ENCODE measurements at places on chromosomes 1 and 21.

GRCh38 chr1:83958704-83959103 lies 40.2 kb downstream of the TTLL7 start:
- DNase-seq, result no peak

DNA sequence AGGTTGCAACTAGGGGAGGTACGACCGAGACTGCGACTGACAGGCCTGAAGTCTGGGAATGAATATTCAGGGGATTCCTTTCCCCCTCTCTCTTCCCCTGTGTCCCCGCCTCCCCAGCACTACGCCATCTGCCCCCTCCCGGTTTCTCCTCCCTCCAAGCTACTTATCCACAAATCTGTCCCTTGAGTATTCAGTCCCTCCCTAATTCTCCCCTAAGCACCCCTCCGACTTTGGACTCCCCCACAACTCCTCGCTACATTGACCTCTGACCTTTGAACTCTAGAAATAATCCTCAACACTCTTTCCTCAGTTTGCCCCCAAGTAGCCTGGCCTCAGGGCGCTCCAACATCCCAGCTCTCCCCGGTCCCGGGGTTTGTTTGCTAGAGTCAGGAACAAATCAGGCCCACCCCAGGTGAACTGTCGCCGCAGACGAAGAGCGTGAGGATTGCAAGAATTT lies 393 bp downstream of the LYSMD1 start:
- peak; percentile 80 for DNase-seq

DNA sequence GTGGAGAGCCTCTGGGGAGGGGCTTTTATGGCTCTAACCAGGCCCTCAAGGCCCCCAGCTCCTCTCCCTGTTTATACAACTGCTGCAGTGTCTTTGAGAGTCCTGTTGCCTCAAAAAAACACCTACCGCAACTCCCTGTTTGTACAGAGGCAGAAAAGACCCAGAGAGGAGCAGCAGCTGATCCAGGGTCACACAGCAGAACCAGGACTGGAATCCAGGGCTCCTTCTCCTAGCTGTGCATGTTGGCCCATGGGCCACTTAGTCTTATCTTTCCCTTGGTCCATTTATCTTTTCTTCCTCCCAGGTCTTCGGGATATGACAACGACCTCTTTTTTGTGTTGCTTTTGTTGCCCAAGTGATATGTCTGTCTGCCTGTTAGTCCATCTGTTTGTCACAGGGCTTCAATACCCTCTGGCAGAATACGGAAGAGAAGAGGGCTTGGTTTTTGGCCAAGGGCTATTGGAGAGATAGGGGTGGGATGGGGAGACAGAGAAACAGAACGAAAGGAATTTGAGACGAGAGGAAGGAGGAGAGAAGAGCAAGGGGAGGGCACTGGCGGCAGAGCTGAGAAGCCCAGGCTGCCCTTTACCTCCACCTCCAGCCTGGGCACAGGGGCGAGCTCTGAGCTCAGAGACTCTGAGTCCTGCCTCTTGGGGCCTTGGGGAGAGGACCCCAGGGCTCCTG lies 33.5 kb upstream of the WASF2 start:
- DNase-seq, result no peak

- no peak for DNase-seq
These were observed 53.9 kb downstream of the GABPA start for GRCh38 chr21:25788677-25789076.

GRCh38 chr21:45809421-45809820 lies 165.9 kb downstream of the PCBP3 start:
- no peak for DNase-seq

DNA sequence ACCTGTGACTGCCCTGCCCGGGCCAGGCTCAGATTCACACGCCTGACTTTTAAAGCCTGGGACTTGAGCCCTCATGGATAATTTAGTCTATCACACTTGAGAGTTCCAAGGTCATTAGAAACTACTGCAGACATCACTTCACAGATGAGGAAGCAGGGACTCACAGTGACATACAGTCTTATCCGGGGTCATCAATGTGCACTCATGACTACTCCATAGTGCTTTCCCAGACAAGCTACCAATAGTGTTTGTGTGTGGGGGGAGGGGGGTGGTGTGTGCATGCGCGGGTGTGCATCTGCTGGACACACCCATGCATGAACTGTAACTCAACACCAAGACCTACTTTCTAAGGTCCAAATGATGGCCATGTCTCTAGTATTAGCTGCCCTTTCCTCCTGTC lies 16.1 kb upstream of the SLC5A9 start:
- DNase-seq, result no peak

- no peak for DNase-seq
These were observed 191.1 kb upstream of the NFIA start for GRCh38 chr1:60891281-60891680.

GRCh38 chr1:214452152-214452784 lies 99.1 kb downstream of the PTPN14 start:
- no peak for DNase-seq

DNA sequence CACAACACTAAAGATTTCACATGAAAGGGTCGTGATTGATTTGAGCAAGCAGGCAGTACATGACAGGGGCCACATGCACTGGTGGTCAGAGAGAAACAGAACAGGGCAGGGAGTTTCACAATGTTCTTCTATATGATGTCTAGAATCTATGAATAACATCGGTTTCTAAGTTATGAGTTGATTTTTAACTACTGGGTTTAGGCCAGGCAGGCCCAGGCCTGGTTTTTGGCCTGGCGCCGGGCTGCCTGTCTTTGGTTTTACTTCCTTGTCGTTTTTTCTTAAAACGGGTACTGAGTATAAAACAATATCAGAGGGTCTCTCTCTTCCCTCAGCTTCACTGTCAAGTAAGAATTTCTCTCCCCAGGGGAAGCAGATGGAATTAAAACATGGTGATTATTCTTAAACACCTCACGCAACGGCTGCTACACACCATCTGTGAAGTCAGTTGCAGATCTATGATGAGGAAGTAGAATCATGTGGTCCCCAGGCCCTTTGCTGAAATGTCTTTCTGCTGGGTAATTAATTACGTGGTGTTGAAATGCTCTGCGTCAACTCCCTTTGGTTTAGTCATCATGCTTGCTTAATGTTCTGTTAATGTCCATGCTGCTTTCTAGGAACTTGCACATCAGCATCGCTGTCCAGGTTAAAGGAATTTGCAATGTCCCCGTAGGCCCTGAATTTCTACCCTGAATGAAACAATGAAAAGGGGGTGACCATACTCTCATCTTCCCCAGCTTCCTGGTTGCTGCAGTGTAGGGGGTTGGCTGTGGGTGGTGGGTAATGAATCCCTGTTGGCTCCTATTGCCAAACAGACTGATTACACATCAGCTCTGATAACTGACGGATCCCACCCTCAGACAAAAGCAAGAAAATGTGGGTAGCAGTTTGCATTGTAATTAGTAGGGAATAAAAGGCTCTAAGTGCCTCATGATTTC lies 70.3 kb downstream of the SERINC2 start:
- DNase-seq, result no peak

GRCh38 chr1:9426291-9426711 lies 113.0 kb upstream of the SLC25A33 start:
- no peak for DNase-seq

- no peak for DNase-seq
These were observed 72.6 kb upstream of the USP24 start for GRCh38 chr1:55287723-55288122.

DNA sequence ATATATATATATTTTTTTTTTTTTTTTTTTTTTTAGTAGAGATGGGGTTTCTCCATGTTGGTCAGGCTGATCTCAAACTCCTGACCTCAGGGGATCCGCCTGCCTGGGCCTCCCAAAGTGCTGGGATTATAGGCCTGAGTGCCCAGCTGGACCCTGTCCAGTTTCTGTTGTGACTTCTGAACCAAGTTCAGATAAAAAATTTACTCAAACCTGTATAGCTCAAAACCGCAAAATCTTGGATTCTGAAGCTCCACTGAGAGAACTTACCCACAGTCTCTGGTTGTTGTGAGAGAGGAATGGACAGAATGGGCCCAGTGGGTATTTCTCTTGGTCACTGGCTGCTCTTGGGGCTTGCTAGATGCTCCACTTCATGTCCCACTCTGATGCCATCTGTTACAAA lies 76.4 kb downstream of the HS2ST1 start:
- DNase-seq, result no peak

- DNase-seq, result peak; percentile 27
These were observed at the start of gene PRDM2 for GRCh38 chr1:13699936-13700520. Gene PRDM2 (plus strand): TSS chr1:13700188. CDS start chr1:13715606, 15,418 bp downstream.

DNA sequence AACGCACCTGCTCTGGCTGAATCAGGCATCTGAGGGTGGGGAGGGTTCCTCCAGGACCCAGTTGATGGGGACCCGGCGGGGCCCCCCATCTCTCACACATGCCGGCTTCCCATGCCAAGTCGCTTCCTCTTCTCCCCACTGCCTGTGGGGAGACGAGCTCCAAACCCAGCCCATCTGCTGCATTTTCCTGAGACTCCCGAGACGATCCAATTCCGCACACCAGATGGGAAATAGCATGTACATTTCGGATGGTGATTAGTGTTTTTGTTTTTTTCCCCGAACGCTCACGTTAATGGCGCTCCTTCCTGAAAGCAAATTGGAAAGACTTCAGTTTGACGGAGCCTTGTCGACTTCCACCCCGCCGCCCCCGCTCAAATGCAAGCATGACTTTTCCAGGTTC lies 13.2 kb upstream of the GRIK3 start:
- DNase-seq, result peak; percentile 25

DNA sequence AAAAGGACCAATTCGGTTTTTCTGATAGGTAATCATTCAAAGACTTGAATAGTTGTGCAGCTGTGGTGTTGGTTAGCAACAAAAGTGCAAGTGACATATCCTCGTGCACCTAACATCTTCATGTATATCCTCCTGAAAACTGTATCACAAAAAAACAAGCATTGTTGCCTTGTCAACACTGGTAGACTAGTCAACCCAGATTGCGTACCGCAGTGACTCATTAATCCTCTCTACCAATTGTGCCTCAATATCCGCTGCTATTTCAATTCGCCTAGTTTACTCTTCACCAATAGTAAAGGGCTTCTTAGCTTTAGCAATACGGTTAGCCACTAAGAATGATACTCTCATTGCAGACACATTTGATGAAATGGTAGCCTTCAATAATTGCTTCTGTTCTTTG lies 3.5 kb downstream of the HHAT start:
- no peak for DNase-seq

- DNase-seq, result no peak
These were observed 22.0 kb downstream of the TGFB2 start for GRCh38 chr1:218367118-218367517.

DNA sequence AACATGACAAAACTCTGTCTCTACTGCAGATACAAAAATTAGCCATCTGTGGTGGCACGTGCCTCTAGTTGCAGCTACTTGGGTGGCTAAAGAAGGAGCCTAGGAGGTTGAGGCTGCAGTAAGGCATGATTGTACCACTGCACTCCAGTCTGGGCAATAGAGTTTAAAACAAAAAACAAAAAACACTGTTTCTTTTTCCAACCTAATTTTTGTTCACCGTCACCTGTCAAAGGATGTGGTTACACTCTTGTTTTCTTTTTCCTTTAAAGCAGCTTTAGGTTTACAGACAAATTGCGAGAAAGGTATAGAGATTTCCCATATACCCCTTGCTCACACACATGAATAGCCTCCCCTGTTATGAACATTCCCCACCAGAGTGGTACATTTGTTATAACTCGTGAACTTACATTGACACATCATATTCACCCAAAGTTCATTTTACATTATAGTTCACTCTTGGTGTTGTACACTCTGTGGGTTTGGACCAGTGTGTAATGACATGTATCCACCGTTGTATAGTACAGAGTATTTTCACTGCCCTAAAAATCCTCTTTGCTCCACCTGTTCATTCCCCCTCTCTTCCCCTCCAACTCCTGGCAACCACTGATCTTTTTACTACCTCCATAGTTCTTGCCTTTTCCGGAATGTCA lies 26.2 kb downstream of the SMG7 start:
- DNase-seq, result no peak

GRCh38 chr1:103953386-103953785 lies 203.7 kb downstream of the AMY1C start:
- no peak for DNase-seq

DNA sequence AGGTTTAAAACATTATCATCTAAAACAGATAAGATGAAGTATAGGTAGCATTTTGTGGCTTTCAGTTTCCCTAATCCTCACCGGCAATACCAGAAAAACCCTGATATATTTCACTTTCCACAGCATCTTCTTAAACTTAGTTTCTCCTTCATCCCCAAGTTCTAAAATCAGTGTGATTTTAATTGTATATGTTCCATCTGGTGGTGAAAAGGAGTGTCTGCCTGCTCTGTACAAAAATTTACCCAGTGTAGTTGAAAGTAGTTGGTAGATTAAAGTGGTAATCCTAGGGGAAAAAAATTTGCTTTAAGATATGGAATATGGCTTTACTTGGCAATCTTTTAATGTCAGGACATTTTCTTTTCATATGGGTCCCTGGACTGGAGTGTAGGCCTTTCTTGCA lies 74.3 kb downstream of the CEP350 start:
- DNase-seq, result no peak

DNA sequence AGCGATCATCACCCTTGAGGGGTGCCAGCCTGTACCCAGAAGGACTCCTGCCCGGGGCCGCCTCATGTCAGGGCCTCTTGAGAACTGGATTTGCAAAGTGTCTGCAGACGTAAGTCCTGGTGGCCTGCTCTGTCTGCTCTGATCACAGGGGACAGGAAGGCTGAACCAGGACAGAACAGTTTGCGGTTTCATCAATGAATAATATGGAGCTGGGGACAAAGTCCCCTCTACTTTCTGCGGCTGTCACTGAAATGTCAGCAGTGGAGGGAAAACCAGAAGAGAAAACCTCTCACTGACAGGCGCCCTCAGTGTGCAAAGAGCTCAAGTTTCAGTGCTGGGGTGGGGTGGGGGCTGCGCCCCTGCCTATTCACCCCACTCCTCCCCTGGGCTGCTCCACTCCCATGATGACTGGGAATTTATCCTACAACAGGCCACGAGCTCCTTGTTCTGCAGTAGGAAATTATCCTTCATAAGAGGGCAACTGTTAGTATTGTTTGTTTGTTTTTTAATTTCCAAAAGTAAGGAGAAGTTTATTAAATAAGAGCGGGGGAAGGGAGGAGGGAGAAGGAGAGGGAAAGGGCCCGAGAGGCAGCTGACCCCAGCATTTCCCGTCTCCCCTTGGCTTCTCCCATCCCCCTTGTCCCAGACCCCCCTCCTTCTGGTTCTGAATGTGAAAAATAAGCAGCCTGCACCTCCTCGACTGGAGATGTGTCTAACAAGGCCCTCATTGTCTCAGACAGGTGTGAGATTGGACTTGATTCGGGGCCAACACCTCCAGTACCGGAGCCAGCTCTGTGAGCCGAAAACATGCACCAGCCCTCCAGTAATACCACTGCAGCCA lies 149.2 kb downstream of the CLIC6 start:
- DNase-seq, result no peak

GRCh38 chr1:29939079-29939478 lies 702.8 kb downstream of the PTPRU start:
- DNase-seq, result no peak

GRCh38 chr1:59414406-59415133 lies 117.7 kb downstream of the FGGY start:
- DNase-seq, result no peak
